Stimulated activated CD4-positive, alpha-beta T cell treated with anti-CD3 and anti-CD28 coated beads, Interleukin-1b, Interleukin-23, amount 100 ng/mL, for 48 hours (primary cell): ENCODE measurements at places on chromosomes 3 and 15.

GRCh38 chr15:68312701-68313204, 35.2 kb downstream of the FEM1B start:
- no peak for DNase-seq

- no peak for DNase-seq
Measured at GRCh38 chr3:188343894-188344293, 189.9 kb downstream of the LPP start.

GRCh38 chr3:45906681-45907407, 20.5 kb downstream of the CCR9 start:
- no peak for DNase-seq

- DNase-seq = no peak
Measured at GRCh38 chr3:123096731-123097130, 29.9 kb downstream of the PDIA5 start.

GRCh38 chr15:68584756-68585573, 6.2 kb downstream of the CORO2B start:
- no peak for DNase-seq
